ENCODE measurements at places on chromosomes 1 and 21.

GRCh38 chr1:192401825-192402224 lies 85.0 kb downstream of the RGS21 start:
- DNase-seq, result no peak

GRCh38 chr1:53949023-53949990 lies 3.2 kb downstream of the LRRC42 start:
- DNase-seq, result no peak

DNA sequence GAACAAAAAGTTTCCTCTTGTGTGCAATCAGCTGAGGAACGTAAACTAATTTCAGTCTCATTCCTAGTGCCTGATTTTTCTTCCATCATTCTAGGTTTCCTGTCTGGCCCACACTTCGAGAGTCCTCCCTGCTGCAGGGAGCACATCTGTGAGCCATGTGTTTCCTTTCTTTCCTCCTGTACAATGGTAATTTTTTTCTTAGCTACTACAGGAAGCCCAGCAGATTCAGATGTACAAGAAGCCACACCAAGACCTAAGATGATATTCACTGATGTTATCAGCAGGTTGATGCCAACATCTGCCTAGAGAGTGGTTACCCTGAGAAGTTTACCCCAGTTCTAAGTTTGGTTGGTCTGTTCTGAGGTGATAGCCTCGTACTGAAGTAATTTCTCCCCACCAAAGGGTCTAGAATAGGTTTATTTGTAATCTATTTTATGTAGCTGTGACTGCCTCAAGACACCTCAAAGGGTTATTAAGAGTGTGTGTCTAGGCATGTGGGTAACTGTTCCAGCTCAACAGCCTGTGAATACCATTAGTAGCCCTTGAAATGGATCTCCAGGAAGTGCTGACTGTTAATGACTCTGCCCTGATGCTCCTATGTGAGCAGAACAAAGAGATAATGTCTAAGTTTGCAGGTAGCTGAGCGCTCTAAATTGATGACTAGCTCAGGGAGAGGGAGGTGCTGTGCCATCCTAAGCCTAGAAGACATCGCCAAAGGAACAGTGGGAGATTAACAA lies 31.7 kb upstream of the CLDN14 start:
- no peak for DNase-seq

- DNase-seq, result no peak
Observed at GRCh38 chr1:70025052-70025451, 180.3 kb downstream of the LRRC40 start.

DNA sequence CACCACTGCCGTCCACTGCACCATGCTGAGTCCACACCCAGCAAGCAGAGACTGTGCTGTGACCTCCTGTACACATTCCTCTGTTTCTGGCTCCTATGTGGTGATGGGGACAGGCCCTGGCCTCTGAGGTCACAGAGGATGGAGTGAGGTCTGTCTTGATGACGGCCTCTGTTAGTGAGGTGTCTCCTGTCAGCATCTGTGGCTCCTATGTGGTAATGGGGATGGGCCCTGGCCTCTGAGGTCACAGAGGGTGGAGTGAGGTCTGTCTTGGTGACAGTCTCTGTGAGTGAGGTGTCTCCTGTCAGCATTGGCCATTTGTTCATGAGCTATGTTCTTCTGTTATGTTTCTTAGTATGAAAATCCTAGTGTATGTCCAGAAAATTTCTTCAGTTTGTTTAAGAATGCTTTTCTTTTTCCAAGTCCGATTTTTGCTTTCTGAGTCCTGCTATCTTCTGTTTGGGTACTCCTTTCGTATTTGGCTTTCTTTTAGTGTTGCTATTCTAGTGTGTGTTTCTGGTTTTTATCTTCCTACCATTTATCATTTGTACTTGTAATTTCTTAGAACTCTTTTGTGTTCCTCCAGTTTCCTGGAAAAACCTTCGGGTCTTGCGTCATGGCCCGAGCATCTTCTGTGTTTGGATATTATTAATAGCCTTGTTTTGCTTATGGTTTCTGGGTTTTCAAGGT lies 13.4 kb downstream of the SNAP47 start:
- no peak for DNase-seq

- no peak for DNase-seq
Observed at GRCh38 chr1:104028416-104029035, 278.8 kb downstream of the AMY1C start.

DNA sequence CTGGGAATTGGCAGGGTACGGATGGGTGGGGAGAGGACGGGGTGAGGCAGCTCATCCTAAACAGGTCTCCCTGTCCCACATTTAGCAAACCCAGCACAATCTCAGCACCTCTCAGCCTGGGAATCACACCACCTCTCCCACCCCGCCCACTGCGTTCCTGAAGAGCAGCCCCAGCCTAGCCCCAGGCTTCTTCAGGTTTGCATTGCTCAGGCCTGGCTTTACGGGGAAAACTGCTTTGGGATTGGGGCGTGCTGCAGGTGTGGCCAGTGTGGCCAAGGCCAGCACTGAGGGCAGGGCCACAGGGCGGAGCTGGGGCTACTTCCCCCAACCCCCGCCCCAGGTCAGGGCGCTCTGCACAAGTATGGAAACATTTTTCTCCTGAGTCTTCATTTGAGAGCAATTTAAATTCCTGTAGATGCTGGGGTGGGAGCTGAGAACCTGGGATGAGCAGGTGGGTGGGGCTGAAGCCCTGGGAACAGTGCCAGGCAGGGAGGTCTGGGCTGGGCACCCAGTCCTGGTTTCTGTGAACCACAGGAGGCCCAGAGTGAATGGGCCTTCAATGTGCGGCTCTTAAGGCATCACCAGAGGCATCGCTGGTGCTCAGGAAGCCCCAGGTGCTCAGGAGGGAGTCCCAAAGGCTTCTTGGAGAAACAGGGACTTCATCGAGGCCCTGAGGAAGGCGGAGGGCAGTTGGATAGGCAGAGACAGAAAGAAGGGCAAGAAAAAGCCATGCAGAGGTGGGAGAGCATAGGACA lies 24.1 kb downstream of the TNNT2 start:
- DNase-seq, result no peak

DNA sequence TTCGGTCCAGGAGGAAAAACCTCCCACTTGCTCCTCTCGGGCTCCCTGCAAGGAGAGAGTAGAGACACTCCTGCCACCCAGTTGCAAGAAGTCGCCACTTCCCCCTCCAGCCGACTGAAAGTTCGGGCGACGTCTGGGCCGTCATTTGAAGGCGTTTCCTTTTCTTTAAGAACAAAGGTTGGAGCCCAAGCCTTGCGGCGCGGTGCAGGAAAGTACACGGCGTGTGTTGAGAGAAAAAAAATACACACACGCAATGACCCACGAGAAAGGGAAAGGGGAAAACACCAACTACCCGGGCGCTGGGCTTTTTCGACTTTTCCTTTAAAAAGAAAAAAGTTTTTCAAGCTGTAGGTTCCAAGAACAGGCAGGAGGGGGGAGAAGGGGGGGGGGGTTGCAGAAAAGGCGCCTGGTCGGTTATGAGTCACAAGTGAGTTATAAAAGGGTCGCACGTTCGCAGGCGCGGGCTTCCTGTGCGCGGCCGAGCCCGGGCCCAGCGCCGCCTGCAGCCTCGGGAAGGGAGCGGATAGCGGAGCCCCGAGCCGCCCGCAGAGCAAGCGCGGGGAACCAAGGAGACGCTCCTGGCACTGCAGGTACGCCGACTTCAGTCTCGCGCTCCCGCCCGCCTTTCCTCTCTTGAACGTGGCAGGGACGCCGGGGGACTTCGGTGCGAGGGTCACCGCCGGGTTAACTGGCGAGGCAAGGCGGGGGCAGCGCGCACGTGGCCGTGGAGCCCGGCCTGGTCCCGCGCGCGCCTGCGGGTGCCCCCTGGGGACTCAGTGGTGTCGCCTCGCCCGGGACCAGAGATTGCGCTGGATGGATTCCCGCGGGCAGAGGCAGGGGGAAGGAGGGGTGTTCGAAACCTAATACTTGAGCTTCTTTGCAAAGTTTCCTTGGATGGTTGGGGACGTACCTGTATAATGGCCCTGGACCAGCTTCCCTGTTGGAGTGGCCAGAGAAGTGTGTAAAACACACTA lies 45.3 kb downstream of the MRPL39 start:
- DNase-seq, result no peak

GRCh38 chr1:185795181-185795580 lies 61.0 kb downstream of the HMCN1 start:
- no peak for DNase-seq

DNA sequence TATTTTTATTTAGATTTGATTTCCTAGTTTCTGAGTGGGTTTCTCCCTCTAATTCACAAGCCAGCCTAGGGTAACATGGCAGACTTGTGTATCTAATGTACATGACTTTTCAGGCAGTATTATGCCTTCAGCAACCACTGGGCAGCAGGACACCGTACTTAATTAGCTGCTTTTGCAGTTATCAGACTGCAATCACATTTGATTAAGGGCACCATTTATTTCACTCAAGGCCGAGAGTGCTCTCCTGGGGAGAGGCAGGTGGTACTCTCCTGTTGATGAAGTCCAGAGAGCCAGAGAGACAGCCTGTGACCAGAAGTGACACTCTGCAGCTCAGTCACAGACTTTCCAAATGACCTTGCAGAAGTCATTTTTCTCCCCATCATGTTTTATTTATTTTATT lies 18.7 kb downstream of the CYYR1 start:
- DNase-seq, result no peak

DNA sequence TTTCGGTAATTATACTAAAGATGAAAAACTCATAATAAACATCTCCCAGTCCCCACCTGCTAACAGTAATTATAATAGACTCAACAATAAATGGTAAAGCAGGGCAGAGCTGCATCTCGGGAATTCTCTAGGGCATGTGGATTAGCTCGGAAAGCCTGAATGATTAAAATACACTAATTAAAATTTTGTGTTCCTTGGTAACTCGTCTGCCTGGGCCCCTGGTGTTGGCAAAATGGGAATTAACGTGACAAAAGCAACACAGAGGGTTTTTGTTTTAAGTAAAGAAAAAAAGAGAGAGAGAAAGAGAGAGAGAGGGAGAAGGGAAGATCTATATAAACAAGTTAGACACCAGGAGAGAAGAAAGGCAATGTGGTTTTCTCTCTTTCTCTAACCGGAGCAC lies 62.1 kb downstream of the CASZ1 start:
- DNase-seq, result no peak

- no peak for DNase-seq
Observed at GRCh38 chr21:28771790-28772501, 220.7 kb downstream of the LTN1 start.

DNA sequence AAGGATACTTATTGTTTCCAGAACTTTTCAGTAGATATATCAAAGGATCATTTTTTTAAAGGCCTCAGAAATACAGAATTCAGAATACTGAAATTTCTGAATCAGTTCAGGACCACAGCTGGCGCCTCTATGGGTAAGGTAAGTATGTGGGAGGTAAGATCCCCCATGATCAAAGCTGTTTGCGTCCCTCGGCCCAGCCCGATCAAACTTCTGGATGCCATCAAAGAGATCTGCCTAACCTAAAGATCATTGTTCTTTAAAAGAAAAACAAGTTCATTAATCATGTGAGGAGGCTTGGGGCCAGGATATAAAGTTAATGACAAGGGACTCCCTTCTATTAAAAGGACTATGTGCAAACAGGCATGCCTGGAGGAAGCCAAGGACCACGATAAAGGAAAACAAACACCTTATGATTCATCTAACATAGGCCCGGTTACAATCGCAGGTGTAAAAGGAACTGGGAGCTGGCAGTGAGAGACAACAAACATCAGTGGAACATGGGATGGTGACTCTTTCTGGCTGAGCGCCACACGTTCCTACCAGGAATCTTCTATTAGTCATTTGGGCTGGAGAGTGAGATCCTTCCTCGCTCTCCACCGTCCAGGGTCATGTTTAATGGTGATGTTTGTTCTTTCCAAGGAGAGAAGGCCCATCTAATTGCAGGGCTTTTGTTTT lies 2.8 kb upstream of the BACE2 start:
- DNase-seq, result no peak

DNA sequence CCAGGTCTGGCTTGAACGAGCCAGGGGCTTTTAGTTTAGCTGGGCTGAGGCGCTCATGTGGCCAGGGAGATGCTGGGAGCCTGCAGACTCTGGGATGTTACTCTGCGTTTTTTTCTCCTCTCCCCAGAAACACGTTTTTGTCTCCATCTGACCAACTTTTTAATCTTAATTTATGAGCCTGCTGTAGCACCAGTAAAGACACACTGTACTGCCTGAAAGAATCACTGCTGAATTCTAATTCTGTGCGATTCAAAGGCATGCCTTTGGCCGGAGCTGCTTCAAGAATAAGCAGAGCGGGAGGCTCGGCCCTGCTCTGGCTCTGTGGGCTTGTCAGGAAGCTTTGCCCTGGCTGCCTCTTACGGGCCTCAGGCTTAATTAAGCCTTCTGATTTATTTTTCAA lies 129.5 kb downstream of the CAMTA1 start:
- no peak for DNase-seq

GRCh38 chr1:241419986-241420385 lies 63.0 kb upstream of the RGS7 start:
- no peak for DNase-seq

- DNase-seq, result no peak
Observed at GRCh38 chr1:237139732-237140131, 97.7 kb downstream of the RYR2 start.

DNA sequence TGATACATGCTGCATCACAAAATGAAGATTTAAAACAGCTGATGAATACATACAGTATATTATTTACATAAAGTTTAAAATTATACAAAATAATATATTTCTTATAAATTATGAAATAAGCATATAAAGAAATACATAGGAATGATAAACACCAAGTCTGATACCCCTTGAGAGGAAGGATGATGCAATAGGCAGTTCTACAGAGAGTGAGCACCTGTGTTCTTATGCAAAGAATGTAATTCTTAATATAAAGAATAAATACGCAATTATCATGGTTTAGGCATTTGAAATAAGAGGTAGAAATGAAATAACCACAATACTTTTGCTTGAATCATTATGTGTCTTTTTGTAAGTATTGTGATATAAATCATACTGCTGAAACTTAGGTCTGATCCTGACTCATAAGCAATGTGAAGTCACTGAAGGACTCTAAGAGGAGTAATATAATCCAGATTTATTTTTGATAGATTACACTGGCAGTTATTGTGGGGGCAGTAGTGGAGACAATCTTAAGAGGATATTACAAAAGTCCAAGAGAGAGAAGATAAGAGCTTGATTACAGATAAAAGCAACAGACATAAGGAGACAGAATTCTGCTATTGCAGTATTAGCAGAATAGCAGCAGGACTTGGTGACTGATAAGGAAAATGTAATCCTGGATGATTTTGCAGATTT lies 39.0 kb downstream of the TTLL7 start:
- no peak for DNase-seq
